ENCODE measurements at places on chromosomes 1 and 21.

DNA sequence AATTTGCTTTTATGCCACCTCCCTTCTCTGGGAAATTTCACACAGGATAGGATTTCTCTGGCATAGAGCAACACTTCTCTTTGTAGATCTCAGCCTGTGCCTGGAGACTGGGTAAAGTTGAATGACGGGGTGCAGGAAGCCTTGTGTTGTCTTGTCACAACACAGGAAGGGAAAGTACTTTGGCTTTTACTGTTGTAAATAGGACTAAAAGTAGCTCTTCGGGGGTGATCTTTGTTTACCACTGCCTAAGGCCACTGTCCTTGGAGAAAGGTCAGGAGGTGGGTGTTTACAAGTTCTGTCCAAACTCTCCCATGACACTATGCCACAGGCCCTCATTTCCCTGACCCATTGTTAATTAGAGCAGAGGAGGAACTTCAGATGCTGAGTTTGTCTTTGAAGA lies 139.7 kb downstream of the FGGY start:
- DNase-seq, result no peak

GRCh38 chr1:156709031-156709430 lies 3.6 kb upstream of the CRABP2 start:
- no peak for DNase-seq

GRCh38 chr1:16433030-16433429 lies 4.2 kb downstream of the SPATA21 start:
- no peak for DNase-seq

DNA sequence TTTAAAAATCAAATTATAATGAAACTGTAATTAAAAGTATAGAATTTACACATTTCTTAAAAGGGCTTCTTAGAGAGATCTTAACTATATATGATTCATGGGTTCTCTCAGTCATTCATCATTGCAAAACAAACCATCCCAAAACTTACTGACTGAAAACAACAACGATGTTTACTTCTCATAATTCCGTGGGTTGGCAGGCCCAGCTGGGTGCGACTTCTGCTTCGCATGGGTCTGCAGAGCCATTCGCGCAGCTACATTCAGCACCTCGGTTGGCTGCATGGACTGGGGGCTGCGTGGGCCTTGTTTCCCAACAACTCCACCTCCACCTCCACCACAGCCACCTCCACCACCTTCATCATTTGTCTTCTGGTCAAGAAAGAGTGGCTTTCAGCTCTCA lies 4.0 kb downstream of the SLAMF8 start:
- no peak for DNase-seq

- no peak for DNase-seq
These were observed 75.7 kb downstream of the BCAR3 start for GRCh38 chr1:93605812-93606512.
